Peyer's patch (tissue), 4 donors: ENCODE measurements at places on chromosomes 2 and 18. TPM values are rescaled to one million over a fixed set of nuclear protein-coding genes. Genes with fewer than 3 reads are reported as not detected.
A peak's percentile ranks its signal among the peaks of the same experiment; 100 is the strongest.

CNTNAP5 gene
- total RNA-seq: not detected

AP1S3 gene
- total RNA-seq: 11.7 TPM

ARHGAP15 gene
- total RNA-seq: 203 TPM

CFAP53 gene
- total RNA-seq: not detected

SLC4A3 gene
- not detected for total RNA-seq

HOXD12 gene
- not detected for total RNA-seq

CRYBA2 gene
- 14.2 TPM for total RNA-seq

- DNase-seq: no peak
Measured at GRCh38 chr2:228669690-228670089, 488.2 kb upstream of the SPHKAP start.

DNA sequence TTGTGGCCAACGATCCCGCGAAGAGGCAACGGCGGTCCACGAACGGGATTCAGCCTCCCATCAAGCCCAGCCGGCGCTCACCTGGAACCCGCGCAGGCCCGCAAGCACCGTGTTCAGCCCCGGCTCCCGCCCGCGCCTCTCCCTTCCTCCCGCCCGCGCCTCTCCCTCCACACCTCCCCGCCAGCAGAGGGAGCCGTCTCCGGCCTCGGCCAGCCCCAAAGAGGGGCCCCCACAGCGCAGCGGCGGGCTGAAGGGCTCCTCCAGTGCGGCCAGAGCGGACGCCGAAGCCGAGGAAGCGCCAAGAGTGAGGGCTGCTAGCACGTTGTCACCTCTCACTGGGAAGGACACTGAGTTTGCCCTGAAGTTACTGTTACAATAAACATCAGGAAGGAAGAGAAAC is 55.3 kb upstream of the LAPTM4A start:
- peak; percentile 57 for DNase-seq

DNA sequence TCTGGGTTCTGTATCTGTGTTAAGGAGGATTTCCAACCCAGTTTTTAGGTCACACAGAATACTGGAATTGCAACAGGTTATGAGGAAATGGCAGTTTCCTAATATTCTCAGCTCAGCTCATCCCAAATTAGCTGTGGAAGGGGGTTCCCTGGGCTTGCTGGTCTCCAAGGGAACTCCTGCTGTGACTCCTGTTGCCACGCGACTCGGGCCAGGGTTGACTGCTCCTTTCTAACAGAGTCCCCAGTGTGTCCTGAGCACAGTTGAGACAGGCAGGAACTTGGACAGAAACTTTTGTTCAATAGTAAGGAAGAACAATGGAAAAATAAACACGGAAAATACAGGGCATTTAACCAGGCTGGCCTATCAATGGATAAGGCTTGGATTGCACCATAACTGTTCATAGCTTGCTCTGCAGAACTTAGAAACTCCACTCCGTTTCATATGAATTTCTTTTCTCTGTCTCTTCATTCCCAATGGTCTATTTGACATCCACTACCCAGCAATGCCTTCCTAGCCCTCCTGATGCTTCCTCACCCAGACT is 3.8 kb upstream of the ROCK2 start:
- DNase-seq: no peak

DNA sequence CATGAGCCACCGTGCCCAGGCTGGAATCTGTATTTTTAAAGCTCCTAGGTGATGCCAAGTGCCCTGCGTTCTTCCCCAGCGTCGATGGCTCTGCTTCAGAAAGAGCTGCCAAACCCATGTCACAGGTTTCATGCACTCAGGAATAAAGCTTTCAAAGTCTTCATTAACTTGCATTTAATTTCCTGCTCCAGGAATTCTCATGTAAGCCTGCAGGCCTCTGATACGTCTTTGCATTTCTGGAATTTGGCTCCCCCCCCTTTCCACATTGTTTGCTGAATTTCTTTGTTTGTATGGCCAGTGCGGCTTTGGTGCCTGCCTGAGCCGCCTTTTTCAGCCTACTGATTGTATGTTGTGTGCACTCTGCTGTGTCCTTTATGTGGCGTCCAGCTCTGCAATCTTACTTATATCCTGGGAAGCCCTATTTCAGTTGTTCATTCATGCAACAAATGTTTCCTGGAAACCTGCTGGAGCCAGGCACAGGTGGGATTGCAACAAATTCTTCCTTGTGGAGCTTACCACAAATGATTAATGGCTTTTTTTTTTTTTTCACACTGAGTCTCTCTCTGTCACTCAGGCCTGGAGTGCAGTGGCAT is 17.9 kb upstream of the OTOF start:
- DNase-seq: no peak

GRCh38 chr2:14125624-14126293 is 506.8 kb upstream of the LRATD1 start:
- no peak for DNase-seq

- DNase-seq: no peak
Measured at GRCh38 chr2:201820383-201821007, 14.2 kb downstream of the CDK15 start.

GRCh38 chr2:58035352-58035751 is 11.3 kb upstream of the VRK2 start:
- no peak for DNase-seq

DNA sequence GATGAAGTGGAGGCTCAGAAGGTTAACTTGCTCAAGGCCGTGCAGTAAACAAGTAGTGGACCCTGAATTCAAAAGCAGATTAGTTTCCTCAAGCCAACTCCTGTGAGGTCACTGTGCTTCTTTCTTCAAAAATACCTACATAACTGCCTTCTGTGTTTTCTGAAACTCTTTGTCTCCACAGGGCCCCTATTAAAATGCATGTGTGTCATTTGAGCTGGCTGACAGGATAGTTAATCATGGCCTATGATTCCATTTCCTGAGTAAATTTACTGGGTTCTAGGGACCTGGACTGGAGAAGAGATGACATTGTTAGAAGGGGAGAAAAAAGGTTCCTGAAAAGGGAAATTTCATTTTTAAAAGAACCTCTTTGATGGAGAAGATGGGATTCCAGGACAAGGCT is 12.9 kb upstream of the DTNA start:
- DNase-seq: no peak

DNA sequence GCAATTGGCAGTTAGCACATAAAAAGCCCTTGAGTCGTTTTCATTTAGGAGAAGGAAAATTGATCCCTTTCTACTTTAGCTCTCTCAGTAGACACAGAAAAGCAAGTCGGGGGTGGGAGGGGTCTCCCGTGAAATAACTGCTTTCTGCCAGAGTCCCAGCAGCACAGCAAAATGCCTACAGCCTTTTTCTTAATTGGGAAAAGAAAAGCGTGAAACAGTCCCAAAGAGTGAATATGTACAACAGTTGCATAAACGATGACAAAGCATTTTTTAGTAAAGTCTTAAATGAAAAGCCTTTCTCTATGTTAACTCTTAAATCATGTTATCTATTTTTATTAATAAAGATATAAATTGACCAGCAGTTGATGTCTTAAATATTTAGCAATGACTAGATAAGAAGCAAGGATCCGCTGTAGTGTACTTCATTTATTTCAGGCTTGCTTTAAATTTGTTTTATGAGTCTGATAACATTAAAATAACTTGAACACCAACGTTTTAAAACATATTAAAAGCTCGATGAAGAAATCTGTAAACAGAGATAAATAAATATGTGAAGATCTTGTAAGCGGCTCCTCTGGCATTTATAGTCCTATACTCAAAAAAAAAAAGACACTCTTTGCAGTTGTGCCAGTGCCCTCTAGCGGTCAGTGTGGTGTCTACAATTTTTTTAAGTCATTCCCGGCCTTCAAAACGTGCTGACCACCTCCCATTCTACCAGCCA is 42.3 kb upstream of the ATIC start:
- DNase-seq: peak; percentile 83

DNA sequence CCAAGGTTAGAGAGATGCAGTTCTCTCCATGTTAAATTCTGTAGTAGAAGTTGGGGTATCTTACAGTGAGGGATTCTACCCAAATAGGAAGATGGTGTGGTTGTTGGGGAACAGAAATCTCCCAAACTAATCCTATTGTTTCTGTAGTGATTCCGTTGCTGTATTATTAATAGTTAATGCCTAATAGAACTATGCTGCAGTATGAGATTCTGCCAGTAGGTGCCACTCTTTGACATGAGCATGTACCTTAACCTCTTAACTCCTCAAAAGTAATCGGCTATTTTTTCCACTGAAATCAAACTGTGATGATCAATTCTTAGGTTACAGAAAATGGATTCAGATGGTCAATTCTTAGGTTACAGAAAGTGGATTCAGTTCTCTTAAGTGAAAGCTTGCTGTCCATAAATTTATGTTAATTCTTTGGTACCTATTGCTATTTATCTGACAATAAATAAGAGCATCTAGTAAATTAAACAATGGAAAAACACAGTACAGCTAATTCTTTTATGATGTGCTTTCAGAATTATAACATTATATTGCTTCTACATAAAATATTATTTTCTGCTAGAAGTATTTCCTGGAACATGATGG is 97.9 kb upstream of the DLX2 start:
- no peak for DNase-seq

DNA sequence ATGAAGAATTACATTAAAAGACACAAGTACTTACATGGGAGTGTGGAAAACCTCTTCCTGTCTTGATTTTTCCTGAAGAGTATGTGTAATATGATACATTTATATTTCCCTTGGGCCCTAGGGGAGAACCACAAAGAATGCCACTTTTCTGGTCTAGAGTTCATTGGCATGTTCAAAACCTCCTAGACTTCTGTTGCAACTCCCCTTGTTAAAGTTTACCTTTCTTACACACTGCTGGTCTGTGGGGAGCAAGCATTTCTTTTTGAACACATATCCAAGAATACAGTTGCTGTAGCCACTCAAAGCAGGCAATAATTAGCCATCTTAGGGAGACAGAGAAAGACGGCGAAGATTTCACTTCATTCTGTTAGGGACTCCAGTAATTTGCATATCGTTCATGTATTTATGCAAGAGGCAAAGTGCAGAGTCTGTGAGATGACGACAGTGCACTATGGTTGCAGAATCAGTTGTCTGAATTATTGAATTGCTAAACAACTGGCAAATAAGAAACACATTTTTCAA is 103.5 kb downstream of the NOL4 start:
- DNase-seq: no peak

GRCh38 chr2:233059797-233060500 is at the start of gene INPP5D:
Gene INPP5D, plus strand, starts transcription at chr2:233060342. Its CDS starts 137 bp downstream, at chr2:233060479.
- peak; percentile 89 for DNase-seq

GRCh38 chr2:42113452-42113851 is 55.7 kb upstream of the EML4 start:
- no peak for DNase-seq

- no peak for DNase-seq
Measured at GRCh38 chr2:10036095-10036884, 7.1 kb upstream of the KLF11 start.

- DNase-seq: no peak
Measured at GRCh38 chr2:35864141-35864540, 491.4 kb upstream of the CRIM1 start.

DNA sequence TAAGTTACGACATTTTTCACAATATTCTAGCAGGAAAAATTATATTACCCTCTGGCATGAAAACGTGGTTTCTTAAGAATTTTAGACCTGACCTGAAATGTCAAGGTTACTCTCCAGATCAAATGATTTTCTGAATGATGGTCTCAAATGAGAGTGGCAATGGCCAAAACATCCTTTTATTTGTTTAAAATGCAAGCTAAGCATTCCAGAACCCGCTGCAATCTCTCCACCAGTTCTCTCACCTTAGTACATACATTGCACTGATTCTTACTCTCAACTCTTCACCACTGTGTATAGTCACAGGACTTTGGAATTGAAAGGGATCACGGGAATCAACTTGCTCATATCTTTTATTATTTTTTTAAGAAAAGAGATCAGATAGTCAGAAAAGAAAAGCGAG is 391.6 kb upstream of the LRATD1 start:
- no peak for DNase-seq

DNA sequence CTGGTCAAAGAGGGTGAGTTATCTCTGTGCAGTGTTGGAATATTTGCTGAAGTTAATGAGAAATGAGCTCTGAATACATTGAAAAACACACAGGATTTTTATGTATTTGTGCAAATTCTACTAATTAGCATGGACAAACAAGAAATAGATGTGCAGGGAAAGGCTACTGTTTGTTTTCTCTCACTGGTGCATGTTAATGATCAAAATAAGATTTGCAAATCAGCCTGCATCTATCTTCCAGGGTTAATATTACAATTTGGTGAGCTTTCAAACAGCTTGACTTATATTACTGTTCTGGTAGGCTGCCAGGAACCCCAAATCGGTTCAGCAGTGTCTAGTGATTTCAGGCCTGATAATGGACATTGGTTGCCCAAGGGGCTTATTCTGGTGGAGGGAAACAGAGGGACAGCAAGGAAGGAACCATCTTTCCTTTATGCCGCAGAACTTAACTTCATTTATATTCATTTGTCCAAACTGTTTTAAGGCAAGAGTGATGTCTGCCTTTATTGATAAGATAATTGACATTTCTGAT is 93.8 kb upstream of the REG3A start:
- DNase-seq: no peak

DNA sequence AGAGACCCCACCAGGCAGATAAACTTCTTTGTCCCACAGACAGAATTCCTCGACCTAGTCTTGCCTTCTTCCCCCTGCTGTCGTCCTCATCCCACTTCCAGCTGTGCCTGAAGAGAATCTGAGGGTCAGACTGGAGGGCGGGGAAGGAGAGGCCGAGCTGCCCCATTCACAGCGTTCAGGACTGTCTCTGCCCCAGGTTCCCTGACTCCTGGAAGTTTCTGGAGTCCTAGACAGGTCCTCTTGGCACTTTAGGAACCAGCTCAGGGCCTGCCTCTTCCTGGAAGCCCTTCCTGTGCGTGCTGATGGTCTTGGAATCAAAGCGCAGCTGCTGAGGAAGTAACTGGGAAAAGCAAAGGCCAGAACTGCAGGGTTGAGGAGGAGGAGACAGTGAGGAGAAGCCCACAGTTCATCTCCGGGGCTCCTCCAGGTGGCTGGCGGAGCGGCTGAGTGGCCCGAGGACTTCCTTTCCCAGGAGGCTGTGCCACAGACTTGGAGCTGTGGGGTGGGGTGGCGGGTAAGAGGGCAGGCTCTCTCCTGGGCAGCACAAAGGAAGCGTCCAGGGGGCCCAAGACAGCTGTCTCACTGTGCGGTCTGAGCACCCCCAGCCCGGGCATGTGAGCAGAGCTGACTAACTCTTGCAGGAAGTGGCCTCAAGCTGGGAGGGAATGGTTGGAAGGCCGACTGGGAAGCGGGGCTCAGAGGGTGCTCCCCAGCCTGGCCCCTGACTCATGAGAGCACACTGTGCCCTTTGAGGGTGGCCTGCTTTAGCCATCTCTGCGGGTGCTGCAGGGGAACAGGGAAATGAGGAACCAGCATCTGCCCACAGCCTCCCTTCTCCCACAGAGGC is 39.5 kb downstream of the SDC1 start:
- DNase-seq: no peak

DNA sequence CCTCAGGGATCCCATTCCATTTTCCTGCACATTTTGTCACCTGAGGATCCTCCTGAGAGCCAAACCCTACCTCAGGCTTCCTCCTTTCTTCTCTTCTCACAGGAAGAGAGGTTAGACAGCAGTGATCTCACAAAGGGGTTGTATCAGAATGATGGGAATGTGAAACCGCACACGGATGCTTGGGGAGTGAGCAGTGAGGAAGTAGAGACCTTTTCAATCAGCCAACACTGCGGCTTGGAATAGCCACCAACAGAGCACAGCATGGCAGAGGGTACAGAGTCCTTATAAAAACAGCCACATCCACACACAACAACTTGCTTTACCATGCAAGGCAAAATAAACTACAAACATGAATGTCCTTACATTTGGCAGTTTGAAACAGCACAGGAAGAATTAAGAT is 8.7 kb downstream of the TMEM182 start:
- DNase-seq: no peak

GRCh38 chr2:184780384-184780783 is 182.1 kb downstream of the ZNF804A start:
- DNase-seq: no peak

GRCh38 chr2:181104512-181105115 is 124.2 kb downstream of the UBE2E3 start:
- no peak for DNase-seq
